Aorta (tissue), 5 donors: ENCODE measurements at places on chromosomes 7 and 10. TPM values are rescaled to one million over a fixed set of nuclear protein-coding genes. Genes with fewer than 3 reads are reported as not detected.

GLI3 gene
- 21.3 TPM for total RNA-seq

PNLIPRP1 gene
- total RNA-seq = 1.4 TPM

PRPS1L1 gene
- not detected for total RNA-seq

POLR2J2 gene
- 10.0 TPM for total RNA-seq

GRCh38 chr7:22267930-22268615, 88.9 kb downstream of the RAPGEF5 start:
- DNase-seq = no peak

DNA sequence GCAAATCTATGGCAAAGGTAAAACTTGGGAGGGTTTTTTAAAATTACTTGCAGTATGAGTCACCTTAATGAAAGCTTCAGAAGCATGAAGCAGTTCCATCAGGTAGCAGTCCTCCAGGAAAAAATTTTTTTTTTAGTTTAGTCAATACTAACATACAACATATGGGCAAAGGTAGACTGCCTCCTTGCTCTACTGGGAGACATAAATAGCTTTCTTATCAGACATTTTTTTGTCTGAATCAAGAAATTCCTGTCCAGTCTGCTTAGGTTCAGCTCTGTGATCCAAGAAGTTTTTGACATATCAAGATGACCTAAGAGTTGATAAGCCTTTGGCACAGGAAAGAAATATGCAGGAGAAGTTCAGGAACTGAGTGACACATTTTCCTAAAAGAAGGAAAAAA, 171.5 kb upstream of the TCF7L2 start:
- no peak for DNase-seq

- no peak for DNase-seq
These were observed 19.8 kb downstream of the KBTBD2 start for GRCh38 chr7:32871624-32872371.

DNA sequence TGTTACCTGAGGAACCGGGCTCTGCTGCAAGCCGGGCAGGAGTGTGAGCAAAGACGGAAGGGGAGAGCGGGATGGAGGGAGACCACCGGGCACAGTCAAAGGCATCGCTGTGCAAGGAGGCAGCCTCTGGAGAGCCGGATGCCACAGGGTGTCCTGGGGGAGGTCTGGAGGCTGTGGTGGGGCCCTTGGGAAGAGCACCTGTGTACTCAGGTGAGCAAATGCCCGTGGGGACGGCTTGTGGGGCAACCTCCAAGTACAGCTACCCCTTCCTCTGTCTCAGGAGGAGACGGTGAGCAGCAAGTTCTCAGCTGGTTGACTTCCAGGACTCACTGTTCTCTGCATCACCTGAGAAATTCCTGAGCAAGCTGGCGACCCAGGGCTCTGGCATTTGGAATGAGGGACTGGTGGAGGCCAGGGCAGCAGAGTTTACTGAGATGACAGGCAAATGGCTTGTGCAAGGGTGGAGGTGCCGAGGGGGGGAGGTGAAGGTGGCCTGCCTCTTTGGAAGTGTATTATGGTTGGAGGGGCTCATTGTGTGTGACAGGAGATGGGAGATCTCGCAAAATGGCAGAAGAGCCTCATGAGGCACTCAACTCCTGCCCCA, 345.2 kb upstream of the SHH start:
- no peak for DNase-seq

DNA sequence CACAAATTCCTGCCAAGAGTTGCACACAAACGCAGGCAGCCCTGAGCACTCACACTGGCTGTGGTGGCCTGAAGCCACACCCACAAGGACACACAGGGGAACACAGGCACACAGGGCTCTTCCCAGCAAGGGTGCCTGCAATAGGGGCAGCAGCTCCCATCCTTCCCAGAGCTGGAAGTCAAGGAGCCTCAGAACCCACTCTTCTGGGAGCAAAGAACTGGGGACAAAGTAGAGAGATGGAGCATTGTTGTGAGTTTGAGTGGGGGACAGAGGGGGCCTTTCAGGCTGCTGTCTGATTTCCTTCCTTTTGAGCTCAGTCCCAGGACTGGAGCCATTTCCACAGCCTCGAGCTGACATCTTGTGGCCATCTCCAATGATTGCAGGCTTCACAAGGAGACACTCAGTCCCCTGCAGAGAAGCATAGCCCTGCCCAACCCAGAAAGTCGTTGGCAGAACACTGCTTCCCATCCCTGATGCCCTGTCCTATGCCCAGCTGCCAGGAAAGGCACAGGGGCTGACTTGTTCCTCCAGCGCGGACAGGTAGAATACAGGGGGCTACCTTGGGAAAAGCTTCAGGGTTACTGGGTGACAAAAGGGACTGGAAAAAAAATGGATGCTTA, 34.4 kb upstream of the SLF2 start:
- no peak for DNase-seq
